Aortic smooth muscle cell (primary cell): ENCODE measurements at places on chromosomes 13 and 19. TPM values are rescaled to one million over a fixed set of nuclear protein-coding genes. Genes with fewer than 3 reads are reported as not detected.

The ZNF331 gene
- 8.3 and 11.5 TPM in 2 replicates for total RNA-seq

The PSG11 gene
- total RNA-seq: not detected in 2 replicates

The SOX21 gene
- total RNA-seq: not detected in 2 replicates

The RNF225 gene
- total RNA-seq: 0.12 and 0.26 TPM in 2 replicates

The LPAR2 gene
- total RNA-seq: 0.13 and 0.37 TPM in 2 replicates

The GJB6 gene
- not detected in 2 replicates for total RNA-seq

The C19orf73 gene
- total RNA-seq: 1.1 and 1.2 TPM in 2 replicates

The TNNT1 gene
- total RNA-seq: 1.2 and 1.7 TPM in 2 replicates

The CDC34 gene
- total RNA-seq: 63.0 and 74.1 TPM in 2 replicates

The PKN1 gene
- 114 and 136 TPM in 2 replicates for total RNA-seq

The NCCRP1 gene
- total RNA-seq: not detected in 2 replicates
